ENCODE measurements at places on chromosomes 1 and 21. TPM values are rescaled to one million over a fixed set of nuclear protein-coding genes. Genes with fewer than 3 reads are reported as not detected.

FAM163A gene
- total RNA-seq = not detected

DNA sequence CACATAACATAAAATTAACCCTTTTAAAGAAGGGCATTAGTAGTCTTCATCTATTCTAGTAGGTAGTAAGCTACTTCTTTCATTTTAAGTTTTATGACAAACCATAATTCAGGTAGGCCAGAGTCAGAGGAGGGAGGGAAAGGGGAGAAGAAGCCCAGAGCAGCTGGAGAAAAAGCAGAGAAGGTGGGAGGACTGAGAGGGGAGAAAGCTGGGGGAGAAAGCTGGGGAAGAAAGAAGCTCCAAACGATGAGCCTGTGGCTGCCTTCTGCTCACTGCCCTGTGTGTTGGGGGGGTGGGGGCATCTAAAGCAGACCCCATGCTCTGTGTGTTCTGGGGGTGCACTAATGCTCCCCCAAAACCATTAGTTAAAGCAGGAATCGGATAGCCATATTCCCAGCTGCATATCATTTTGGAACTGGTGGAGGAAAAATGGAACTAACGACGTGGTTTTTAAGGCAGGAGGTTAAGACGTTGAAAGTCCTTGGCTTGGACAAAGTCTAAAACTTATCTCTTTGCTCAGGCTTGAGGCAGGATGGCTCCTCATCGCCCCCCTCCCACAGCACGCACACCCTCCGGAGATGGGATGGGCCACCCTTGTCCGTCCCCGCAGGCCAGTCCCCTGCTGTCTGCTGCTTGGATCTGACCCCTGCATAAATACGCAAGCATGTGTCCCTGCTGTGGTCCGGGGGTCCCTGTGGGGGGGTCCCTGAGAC lies 184.2 kb downstream of the DYRK1A start:
- DNase-seq = no peak
- no peak overlapping the region for H3K27ac ChIP-seq
- H3K4me1 ChIP-seq = no peaks in the 10 kb centered on the region
- no peaks in the 10 kb centered on the region for H3K27me3 ChIP-seq
- H3K36me3 ChIP-seq = no peaks in the 10 kb centered on the region

DNA sequence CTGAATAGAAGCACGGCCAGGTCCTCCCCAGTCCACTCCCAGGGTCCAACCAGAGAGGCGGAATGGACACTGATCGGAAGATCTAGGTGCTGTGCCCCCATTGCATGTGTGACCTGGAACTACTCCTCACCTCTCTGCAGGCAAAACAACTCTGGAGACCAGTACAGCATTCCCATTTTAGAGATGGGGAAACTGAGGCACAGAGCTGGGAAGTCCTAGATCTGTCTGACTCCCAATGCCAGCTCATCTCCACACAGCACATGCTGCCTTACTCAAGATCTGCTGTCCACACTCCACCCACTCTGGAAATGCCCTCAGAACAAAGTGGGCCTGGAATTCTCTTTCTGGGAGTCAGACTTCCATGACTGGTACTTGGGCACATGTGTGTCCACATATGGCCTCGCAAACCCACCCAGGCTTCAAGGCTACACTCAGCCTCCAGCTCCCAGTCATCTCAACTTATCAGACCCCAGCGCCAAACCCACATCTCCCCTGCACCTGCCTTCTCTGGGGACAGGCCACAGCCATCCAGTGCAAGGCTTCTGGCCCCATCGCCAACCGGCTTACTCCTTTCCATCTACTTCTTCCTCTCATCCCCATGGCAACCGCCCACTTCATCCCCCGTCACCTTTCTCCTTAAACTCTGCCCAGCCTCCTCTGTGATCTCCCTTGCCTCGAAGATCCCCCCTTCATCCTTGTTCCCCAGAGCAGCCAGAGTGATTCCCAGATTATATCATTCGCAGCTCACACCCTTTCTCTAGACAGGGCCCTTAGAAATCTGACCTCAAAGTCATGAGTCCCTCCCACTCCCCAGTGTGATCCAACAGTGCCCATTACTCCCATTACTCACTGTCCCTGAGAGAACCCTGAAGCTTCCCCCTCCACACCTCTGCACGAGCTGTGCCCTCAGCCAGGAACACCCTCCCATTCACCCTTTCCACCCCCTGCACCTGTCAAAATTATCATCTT lies 2.7 kb downstream of the COL8A2 start:
- no peak overlapping the region for H3K4me3 ChIP-seq
- H3K36me3 ChIP-seq = no peaks in the 10 kb centered on the region
- peaks cover 3% of the 10 kb centered on the region for H3K27me3 ChIP-seq
- H3K27ac ChIP-seq = no peak overlapping the region
- H3K4me1 ChIP-seq = no peaks in the 10 kb centered on the region

DNA sequence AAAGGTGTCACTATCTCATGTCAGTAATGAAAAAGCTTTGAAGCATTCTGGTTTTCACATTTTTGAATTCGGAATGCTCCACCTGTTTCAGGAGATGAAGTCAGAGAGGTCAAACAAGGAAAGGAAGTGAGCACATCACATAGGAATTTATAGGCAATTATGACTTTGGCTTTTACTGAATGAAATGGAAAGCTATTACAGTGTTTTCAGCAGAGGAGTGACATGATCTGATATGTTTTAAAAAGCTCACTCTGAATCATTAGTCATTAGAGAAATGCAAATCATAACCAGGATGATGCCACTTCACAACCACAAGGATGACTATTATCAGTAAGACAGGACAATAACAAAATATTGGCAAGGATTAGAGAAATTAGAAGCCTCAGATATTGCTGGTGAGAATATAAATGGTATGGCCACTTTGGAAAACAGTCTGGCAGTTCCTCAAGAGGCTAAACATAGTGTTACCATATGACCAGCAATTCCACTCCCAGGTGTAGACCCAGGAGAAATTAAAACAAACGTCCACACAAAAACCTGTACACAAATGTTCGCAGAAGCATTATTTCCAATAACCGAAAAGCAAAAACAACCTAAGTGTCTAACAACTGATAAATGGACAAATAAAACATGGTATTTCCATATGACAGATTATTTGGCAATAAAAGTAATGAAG lies 7.5 kb downstream of the TAF1A start:
- H3K27me3 ChIP-seq = no peaks in the 10 kb centered on the region
- no peaks in the 10 kb centered on the region for H3K4me1 ChIP-seq
- peaks cover 46% of the 10 kb centered on the region for H3K36me3 ChIP-seq
- DNase-seq = no peak
- no peak overlapping the region for H3K27ac ChIP-seq

- H3K36me3 ChIP-seq = no peaks in the 10 kb centered on the region
- DNase-seq = no peak
- no peaks in the 10 kb centered on the region for H3K4me1 ChIP-seq
These were observed 7.1 kb downstream of the FNDC7 start for GRCh38 chr1:108719656-108720435.

KCNE1 gene
- 0.49 TPM for total RNA-seq

GRCh38 chr1:43776043-43776761 lies 68.9 kb downstream of the ST3GAL3 start:
- no peak for DNase-seq
- H3K4me3 ChIP-seq = no peak overlapping the region
- peaks cover 5% of the 10 kb centered on the region for H3K36me3 ChIP-seq
- no peak overlapping the region for H3K27ac ChIP-seq
- H3K27me3 ChIP-seq = no peaks in the 10 kb centered on the region
- no peaks in the 10 kb centered on the region for H3K4me1 ChIP-seq

SOD1 gene
- total RNA-seq = 164 TPM

IFI6 gene
- 49.7 TPM for total RNA-seq

DNA sequence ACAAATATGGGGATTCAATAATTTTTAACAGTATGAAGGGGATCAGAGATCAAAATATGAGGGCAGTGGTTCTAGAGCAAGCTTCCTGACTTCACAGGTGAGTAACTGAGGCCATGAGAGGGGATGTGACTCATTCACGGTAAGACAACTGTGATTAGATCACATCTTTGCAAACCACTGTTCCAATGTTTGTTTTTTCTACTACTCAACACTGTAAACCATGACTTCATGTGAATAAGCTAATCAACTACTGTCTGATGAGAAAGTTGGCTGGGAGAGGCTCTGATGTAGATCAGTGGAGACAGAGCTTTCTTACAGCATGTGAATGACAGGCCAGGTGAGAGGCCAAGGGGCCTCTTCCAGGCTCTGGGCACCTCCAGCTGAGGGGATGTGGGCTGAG lies 84.7 kb downstream of the BRINP2 start:
- H3K4me3 ChIP-seq = no peak overlapping the region
- no peaks in the 10 kb centered on the region for H3K27me3 ChIP-seq
- DNase-seq = no peak
- H3K4me1 ChIP-seq = no peaks in the 10 kb centered on the region
- H3K27ac ChIP-seq = no peak overlapping the region

GRCh38 chr21:42047821-42048613 lies 23.1 kb upstream of the UMODL1 start:
- no peak overlapping the region for H3K4me3 ChIP-seq
- no peak for DNase-seq
- no peaks in the 10 kb centered on the region for H3K27me3 ChIP-seq
- no peak overlapping the region for H3K27ac ChIP-seq
- no peaks in the 10 kb centered on the region for H3K36me3 ChIP-seq

BACE2 gene
- total RNA-seq = 2.5 TPM

RNF19B gene
- total RNA-seq = 44.9 TPM

DNA sequence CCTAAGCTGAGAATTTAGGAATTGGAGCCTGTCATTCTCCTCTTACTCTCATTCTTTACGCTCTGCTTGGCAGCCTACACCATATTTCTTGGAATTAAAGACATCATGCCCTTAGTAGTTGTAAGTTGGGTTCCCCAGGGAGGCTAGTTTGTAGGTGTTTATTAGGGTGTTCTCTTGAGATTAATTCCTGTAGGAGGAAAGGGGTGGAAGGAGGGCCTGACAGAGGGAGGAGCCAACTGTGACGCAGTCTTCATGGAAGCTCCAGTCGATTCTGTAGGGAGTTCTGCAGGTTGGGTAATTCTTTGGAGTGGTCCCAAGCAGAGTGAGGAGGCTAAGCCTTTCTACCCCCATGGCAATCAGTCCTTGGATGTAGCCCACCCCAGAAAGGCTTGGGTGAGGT lies 111.4 kb downstream of the HHAT start:
- no peak overlapping the region for H3K4me3 ChIP-seq
- H3K27me3 ChIP-seq = no peaks in the 10 kb centered on the region
- H3K36me3 ChIP-seq = no peaks in the 10 kb centered on the region
- no peak overlapping the region for H3K27ac ChIP-seq
- no peaks in the 10 kb centered on the region for H3K4me1 ChIP-seq

DPYD gene
- 87.3 TPM for total RNA-seq

GRCh38 chr1:14650951-14651350 lies 52.5 kb downstream of the KAZN start:
- no peaks in the 10 kb centered on the region for H3K27me3 ChIP-seq
- H3K36me3 ChIP-seq = no peaks in the 10 kb centered on the region
- H3K4me3 ChIP-seq = no peak overlapping the region
- DNase-seq = no peak
- H3K27ac ChIP-seq = no peak overlapping the region

DNA sequence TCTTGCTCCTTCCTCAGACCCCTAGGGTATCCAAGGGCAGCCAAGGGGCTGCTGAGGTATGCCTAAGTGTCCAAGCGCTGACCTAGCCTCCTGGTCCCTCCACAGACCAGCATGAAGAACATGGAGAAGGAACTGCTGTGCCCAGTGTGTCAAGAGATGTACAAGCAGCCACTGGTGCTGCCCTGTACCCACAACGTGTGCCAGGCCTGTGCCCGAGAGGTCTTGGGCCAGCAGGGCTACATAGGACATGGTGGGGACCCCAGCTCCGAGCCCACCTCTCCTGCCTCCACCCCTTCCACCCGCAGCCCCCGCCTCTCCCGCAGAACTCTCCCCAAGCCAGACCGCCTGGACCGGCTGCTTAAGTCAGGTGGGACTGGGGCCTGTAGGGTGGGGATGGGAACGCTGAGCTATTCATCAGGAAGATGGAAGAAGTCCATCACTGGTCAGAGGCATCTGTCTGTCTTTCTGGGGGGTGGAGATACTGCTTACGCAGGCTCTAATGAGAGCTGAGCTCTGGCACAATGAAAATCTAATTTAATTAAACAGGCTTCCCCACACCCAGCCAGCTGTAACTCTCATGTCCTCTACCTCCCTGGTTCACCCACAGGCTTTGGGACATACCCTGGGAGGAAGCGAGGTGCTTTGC lies 1.8 kb downstream of the TRIM46 start:
- peaks cover 13% of the 10 kb centered on the region for H3K36me3 ChIP-seq
- peaks cover 37% of the 10 kb centered on the region for H3K4me1 ChIP-seq
- no peak overlapping the region for H3K4me3 ChIP-seq
- H3K27ac ChIP-seq = peak overlapping the region; percentile 93
- no peaks in the 10 kb centered on the region for H3K27me3 ChIP-seq

GRCh38 chr1:31991182-31991581 lies 22.5 kb upstream of the KHDRBS1 start:
- H3K36me3 ChIP-seq = no peaks in the 10 kb centered on the region
- no peak overlapping the region for H3K4me3 ChIP-seq
- DNase-seq = no peak
- H3K27ac ChIP-seq = no peak overlapping the region
- H3K27me3 ChIP-seq = no peaks in the 10 kb centered on the region
- no peaks in the 10 kb centered on the region for H3K4me1 ChIP-seq

DNA sequence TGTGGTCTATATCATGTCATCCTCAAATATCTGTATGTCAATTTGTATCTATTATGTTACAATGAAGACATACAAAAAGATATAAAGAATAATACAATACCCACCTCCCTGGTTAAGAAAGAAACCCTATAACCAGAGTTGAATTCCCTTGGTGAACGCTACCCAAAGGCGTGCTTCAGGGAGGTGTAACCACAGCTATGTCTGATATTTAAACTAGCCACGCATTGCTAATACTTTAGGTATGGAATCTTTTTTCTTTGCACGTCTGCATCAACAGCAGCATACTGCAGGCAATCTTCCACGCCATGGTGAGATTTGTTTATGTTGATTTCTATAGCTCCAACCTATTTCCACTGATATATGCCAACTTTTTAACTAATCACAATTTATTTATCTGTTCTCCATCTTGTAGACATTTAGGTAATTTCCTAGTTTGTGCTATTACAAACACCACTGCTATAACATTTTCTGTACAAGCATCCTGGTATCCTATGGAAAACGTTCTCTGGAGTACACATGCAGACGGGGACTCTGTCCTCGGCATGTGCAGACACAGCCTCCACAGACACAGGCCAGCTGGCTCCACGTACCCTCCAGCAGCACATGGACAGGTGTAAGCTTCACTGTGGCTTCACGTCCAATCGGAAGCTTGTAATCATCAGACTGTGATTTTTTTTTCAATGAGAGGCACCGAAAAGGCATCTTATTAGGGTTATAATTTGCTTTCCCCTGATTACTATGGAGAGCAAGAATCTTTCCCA lies 58.5 kb downstream of the HSF2BP start:
- H3K4me1 ChIP-seq = no peaks in the 10 kb centered on the region
- no peak overlapping the region for H3K4me3 ChIP-seq
- H3K27me3 ChIP-seq = no peaks in the 10 kb centered on the region
- no peak overlapping the region for H3K27ac ChIP-seq

HES3 gene
- not detected for total RNA-seq

CLEC20A gene
- not detected for total RNA-seq

NCSTN gene
- total RNA-seq = 80.5 TPM

FMO2 gene
- total RNA-seq = not detected

Measured in CD4-positive, CD25-positive, alpha-beta regulatory T cell (primary cell).